ENCODE measurements at places on chromosomes 1 and 21. TPM values are rescaled to one million over a fixed set of nuclear protein-coding genes. Genes with fewer than 3 reads are reported as not detected.

The CA14 gene
- total RNA-seq, result not detected

The SLC45A1 gene
- total RNA-seq, result 0.94 TPM

The C1orf116 gene
- 0.14 TPM for total RNA-seq

The RWDD3 gene
- total RNA-seq, result 27.5 TPM

GRCh38 chr1:20074725-20075171 lies 4.8 kb downstream of the PLA2G5 start:
- no peaks in the 10 kb centered on the region for H3K36me3 ChIP-seq
- no peak overlapping the region for H3K27ac ChIP-seq
- H3K4me3 ChIP-seq, result no peak overlapping the region
- no peaks in the 10 kb centered on the region for H3K4me1 ChIP-seq

The BMP8A gene
- not detected for total RNA-seq

GRCh38 chr1:146039844-146040194 lies 18.3 kb upstream of the HJV start:
- no peak overlapping the region for H3K4me3 ChIP-seq
- no peak overlapping the region for H3K27ac ChIP-seq
- peaks cover 22% of the 10 kb centered on the region for H3K4me1 ChIP-seq

The CFHR1 gene
- total RNA-seq, result not detected

The CAPN2 gene
- 180 TPM for total RNA-seq

GRCh38 chr1:15950302-15950701 lies 25.6 kb downstream of the ZBTB17 start:
- no peak for DNase-seq
- peaks cover 21% of the 10 kb centered on the region for H3K36me3 ChIP-seq
- no peaks in the 10 kb centered on the region for H3K27me3 ChIP-seq
- H3K27ac ChIP-seq, result peak overlapping the region; percentile 79
- H3K4me1 ChIP-seq, result peaks cover 68% of the 10 kb centered on the region
- no peak overlapping the region for H3K4me3 ChIP-seq

- peaks cover 9% of the 10 kb centered on the region for H3K36me3 ChIP-seq
- no peak overlapping the region for H3K4me3 ChIP-seq
- no peak for DNase-seq
- peaks cover 97% of the 10 kb centered on the region for H3K4me1 ChIP-seq
- no peaks in the 10 kb centered on the region for H3K27me3 ChIP-seq
Observed at GRCh38 chr1:167472752-167473521, 45.4 kb downstream of the CD247 start.

DNA sequence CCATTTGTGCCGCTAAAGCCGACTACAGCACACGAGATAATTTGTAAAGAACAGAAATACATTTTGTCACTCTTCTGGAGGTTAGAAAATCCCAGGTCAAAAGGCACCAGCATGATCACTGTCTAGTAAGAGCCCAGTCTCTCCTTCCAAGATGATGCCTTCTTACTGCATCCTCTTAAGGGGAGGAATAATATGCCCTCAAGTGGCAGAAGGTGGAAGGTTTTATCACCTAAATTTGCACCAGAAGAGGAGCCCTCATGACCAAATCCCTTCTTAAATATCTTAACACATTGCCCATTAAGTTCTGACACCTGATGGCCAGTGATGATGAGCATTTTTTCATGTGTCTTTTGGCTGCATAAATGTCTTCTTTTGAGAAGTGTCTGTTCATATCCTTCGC lies 326.7 kb upstream of the RGS18 start:
- no peak overlapping the region for H3K4me3 ChIP-seq
- H3K27ac ChIP-seq, result no peak overlapping the region
- H3K4me1 ChIP-seq, result no peaks in the 10 kb centered on the region

The SYCP1 gene
- not detected for total RNA-seq

DNA sequence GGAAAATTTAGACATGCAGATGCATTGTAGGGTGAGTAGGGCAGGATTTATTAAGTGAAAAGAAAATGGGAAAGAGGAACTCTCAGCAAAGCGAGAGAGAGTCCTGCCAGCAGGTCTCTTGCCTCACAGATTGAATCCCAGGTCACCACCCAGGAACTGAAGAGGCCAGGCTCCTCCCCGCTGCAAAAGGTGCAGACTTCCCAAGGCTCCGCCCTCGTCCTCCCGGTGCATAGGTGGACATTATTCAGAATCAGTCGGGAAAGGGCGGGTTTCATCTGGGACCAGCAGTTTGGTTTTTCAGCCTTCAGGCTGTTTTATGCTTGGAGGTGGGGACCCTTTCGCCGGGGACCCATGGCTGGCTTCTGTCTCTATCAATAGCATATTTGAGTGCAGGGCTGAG lies 41.6 kb upstream of the APP start:
- no peaks in the 10 kb centered on the region for H3K4me1 ChIP-seq
- no peak overlapping the region for H3K27ac ChIP-seq
- no peak overlapping the region for H3K4me3 ChIP-seq

All from CD4-positive, alpha-beta memory T cell (primary cell).